ENCODE measurements at places on chromosomes 6 and 20.

DNA sequence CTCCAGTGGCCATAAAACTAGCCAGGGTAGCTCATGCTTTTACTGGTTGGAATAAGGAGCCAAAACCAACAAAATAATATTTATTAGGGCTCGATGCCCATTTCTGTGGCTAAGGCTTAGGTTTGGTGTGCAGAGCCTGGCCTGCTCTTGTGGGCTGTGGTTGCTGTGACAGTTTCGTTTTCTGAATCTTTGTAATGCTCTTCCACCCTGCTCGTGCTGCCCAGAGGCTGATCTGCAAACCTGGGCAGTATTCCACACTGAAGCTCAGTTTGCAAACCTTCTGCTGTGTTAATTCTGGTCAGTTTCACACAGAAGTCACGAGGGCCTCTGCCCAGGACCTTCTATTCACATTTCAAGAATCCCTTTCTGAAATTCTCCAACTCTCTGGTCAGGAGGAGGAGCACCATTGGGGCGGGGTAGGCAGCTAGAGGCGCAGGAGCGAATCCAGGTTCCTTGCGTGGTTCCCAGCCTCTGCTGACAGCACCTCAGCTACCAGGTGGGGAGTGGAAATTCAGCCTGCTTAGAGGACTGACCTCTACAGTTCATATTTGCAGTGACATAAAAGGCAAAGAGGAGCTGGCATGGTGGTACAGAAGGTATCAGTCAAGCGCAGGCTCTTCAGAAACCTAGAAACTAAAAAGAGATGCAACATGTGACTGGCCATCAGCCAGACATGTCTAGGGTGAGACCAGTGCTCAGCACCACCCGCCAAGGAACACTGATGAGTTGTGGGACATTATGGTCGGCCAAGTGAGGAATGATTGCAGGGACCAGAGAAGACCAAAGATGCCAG is 14.3 kb upstream of the C20orf144 start:
- DNase-seq, result no peak

GRCh38 chr20:58239216-58239615 is 10.8 kb upstream of the ANKRD60 start:
- DNase-seq, result no peak

DNA sequence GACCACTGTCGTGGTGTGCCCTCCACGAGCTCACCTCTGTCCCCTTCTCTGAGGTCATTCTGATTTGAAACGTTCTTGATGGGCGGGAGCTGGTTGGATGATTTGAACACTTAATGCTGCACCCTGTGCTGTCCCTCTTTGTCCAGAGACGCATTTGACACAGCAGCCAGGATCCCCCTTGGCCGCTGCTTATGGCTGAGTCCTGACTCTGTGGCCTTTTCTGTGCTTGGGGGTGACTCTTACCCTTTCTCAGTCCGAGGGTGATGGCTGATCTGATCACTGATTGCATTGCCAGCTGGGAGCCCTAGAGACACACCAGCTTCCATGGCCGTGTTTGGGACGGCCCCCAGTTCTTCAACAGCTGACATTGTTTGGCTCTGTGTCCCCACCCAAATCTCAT is 43.5 kb upstream of the FRMD1 start:
- no peak for DNase-seq

DNA sequence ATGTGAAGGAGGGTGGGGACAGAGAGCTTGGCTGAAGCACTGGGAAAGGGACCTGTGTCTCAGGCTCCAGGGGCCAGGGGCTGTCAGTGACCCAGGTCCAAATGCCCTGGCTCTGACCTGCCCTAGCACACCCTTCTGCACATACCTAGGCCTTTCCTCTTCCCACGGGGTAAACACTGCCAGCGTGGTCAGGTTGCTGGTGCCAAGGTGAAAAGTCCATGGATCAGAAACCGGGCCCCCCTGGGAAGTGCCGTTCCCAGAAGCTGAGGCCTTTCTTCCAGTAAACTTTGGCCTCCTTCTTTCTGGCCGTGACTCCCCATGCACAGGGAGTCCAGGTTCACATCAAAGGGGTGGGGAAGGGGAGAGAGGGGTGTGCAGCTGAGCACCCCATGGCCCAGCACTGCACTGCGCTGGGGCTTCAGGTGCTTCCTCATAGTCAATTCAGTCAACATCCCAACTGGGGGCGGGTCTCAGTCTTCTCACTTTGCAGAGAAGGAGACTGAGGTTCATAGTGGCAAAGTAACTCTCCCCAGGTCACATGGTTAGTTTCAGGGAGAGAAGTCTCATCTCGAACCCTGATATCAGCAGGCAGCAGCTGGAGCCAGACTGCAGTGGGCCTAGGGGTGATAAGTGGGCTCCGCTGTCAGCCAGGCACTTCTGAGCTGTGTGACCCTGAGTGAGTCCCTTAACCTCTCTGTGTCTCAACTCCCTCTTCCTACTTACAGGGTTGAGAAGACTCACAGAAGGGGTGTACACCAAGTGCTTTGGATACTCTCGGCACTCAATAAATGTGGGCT is 17.0 kb downstream of the PCK1 start:
- DNase-seq, result no peak

GRCh38 chr6:25457516-25457915 is 178.3 kb downstream of the CARMIL1 start:
- no peak for DNase-seq

DNA sequence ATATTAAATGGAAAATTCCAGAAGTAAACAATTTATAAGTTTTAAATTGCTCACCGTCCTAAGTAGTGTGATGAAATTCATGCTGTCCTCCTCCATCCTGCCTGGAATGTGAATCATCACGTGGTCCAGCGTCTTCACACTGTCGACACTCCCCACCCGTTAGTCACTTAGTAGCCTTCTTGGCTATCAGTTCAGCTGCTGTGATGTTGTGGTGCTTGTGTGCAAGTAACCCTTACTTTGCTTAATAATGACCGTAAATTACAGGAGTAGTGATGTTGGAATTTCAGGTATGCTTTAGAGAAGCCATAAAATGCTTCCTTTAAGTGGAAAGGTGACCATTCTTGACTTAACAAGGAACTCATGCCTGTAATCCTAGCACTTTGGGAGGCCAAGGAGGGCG is 25.2 kb downstream of the RIOK1 start:
- DNase-seq, result no peak

DNA sequence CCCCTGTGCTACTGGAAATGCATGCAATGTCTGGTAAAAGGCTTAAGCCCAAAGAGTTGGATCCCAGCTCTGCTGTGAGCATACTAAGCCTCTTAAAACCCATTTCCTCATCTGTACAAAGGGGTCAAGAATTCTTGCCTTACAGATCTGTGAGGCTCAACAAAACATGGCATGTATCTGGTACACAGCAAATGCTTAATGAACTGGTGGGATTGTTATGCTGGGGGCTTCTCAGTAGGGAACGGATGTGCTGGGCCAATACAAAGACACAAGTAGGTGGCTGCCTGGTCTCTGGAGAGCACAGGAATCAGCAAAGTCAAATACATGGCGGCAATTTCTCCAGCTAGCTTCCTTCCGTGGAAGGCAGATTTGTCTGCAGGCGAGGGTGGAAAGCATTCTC is 62.3 kb downstream of the LAMP5 start:
- DNase-seq, result no peak

All from CD4-positive, alpha-beta T cell treated with Interleukin-6 at 100 ng/mL for 8 hours (primary cell).